ENCODE measurements at places on chromosomes 1 and 21.

- no peak for DNase-seq
Observed at GRCh38 chr1:162485236-162485635, 12.4 kb upstream of the UHMK1 start.

DNA sequence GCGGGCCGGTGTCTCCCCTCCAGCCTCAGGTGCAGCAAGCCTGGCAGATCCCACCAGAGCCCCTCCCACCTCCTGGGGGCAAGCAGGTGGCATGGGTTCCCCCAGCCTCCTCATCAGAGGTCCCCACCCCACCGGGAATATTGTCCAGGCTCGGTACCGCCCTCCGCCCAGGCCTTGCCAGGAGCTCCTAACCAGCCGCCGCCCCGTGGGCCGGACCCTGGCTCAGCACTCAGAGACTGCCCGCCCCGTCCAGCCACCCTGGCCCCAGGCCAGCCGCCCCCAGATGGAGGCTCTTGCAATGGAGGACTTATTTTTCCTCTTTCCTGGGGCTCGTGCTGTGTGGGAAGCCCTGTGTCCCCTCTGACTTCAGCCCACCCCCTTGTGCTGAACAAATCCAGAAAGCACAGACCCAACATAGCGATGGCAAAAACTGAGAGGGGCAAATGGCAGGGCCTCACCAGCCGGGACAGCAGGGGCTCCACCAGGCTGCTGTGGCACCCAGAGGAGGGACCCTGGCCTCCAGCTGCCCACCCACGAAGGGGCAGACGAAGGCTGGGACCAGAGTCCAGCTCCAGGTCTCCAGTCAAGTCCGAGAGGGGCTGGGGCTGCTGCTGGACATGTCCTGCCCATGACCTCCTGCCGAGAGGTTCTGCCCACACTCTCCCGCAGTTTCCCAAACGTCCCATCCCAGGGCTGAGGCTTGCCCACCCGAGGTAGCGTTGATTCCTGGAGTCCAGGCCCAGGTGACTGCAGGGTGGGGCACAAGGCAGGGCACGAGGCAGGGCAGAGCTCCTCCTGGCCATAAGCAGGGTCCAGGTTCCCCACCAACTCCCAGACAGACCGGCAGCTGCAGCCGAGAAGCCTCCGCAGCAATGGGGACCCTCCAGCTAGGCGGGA is 7.5 kb downstream of the MEGF6 start:
- DNase-seq, result no peak

DNA sequence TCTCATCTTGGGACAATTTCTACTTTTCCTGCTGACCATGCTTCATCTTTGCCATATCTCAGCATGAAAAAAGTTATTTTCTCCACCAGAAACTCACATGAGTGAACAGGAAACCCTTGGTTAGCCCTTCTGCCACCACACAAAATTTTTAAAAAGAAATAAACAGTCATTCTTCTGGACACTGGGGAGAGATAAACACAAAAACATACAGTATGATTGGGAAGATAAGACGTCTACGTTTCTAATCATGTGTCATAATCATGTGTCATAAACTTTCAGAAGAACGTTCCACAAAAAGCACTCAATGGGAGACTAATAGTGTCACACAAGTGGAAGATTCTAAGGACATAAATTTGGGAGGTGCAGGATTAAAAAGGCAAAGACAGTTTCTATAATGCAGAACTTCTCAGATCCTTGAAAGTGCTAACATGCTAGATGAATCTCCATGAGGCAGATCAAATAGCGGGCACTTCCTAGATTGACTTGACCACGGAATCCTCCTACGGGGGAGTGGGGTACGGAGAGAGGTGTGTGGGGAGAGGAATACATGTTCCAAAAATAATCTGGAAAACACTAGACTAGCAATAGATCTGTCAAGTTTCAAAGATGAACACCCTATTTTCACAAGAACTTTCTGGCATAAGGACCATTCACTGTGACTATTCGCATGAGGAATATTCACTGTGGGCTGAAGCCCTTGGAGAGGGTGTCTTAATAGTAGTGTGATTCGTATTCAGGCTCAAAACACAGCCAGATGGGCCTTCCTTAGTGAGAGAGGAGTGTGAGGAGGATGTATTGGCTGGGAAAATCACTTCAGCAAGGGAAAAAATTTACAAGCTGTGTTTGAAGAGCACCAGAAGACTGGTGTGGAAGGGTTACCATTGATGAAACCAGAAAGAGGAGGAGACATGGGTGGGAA is 206.7 kb downstream of the SETD4 start:
- DNase-seq, result no peak

DNA sequence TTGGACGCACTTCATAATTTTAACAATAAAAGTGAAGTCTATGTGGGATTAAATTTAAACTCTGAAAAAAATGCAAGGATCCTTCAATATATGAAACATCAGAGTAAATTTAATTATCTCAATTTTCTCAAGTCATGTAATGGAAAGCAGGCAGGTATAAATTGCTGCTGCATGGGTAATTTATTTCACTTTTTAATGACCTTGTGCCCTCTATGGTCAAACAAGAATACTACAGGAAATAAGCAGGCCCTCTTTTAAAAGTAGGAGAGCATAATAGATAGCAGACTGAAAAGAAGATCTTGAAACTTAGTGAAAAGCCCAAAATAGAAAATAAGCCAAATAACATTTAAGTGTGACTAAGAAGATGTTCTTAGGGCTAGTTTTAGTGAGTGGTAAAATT is 22.9 kb downstream of the BCAS2 start:
- DNase-seq, result no peak

DNA sequence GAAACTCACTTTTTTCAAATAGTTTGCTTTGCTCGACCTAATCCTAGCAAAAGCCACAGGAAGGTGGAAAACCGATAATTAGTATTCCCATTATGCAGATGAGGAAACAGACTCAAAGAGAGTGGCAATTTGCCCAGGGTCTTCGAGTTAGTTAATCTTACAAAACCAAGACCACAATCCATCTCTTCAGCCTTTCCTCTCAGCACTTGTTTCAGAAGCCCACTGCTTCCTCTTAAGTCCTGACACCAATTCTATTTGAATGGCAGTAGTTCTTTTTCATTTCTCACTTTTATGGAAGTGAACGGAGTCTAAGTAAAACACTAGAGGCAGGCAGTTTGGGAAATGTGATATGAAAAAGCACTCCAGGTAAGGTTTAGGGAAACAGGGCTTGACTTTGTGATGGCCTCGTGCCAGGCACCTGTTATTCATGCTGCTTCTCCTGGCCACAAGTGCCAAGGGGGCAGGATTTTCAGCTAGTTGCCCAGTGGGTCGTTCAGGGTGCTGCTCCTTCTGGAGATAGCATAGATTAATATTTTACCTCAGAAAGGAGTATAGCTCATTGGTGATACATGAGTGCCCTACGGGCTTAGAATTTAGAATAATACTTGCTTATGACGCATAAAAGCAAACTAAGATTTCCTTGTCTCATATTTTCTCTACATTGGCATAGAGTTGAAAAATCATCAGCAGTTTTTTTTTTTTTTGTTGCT is 76.6 kb upstream of the NRIP1 start:
- DNase-seq, result no peak

All from stimulated activated CD4-positive, alpha-beta T cell treated with anti-CD3 and anti-CD28 coated beads, TNF-alpha, amount 100 ng/mL, for 24 hours (primary cell).